ENCODE measurements at places on chromosomes 1 and 21.

DNA sequence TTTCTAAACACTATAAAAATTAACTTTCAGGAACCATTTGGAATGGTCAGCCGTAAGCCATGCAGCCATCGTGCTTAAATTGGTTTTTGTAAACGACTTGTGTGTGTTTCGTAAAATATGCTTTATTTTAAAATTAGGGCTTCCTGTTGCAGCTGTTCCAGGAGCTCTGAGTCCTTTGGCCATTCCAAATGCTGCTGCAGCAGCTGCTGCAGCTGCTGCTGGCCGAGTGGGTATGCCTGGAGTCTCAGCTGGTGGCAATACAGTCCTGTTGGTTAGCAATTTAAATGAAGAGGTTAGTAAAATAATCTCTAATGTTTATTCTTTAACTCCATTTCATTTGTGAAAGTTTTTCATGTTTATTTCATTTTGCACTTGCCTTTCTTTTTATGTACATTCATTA is 83.1 kb downstream of the PTBP2 start:
- ATAC-seq, result no peak

DNA sequence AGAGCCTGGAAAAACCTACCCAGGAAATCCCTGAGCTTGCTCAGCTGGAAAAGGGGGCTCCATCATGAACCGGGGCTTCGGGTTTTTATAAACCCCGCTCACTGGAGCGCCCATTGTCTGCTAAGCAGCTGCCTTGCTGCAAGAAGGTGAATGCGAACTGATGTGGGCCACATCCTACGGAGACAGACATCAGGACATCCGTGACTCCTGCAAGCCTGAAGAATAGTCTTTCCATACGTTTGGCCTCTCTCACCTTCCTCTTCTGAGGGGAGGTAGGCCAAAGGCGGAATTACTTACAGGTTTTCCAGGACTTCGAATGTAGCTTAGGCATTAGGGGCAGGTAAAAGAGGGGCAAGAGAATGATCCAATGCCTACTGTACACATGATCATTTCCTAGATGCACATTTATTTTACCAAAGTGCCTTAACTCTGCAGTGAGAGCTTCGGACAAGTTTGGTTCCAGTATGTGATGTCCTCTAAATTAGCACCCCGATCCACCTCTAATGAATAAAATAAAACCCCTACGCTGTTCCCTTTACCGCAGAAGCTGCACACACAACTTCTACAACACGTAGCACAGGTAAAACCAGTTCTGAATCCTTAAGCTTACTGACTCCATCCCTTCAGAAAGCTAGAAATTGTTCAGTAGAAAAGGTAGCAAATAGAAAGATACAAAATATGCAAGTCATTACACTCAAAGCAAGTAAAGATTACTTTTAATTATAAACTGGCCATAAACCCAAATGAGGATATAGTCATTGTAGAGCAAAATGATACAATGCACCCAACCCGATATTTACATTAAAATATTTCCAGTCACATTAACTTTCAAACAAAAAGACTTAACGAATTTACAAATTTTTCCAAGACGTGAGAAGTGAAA is 866 bp upstream of the SORT1 start:
- no peak for ATAC-seq

DNA sequence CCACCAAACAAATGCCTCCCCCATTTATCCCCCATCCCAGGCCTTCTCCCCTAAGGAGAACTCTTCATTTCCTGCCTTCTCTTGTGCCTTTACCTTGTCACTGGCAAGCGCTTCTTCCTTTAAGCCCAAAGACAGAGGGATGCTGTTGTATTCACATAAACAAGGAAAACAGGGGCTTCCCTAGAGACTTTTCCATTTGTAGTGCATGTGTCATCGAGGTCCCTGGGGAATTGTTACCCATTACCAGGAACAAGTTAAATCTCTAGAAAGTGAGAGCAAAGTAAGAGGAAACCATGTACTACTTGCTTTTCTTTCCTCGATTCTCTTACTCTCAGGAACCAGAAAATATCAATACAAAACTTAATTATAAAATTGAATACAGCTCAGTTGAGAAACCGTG is 114.4 kb upstream of the DPT start:
- ATAC-seq, result no peak

- ATAC-seq, result no peak
Measured at GRCh38 chr1:48082271-48082962, 85.2 kb upstream of the TRABD2B start.

- ATAC-seq, result no peak
Measured at GRCh38 chr1:211603191-211603701, 24.3 kb upstream of the SLC30A1 start.

GRCh38 chr1:208536212-208536611 is 292.0 kb upstream of the PLXNA2 start:
- no peak for ATAC-seq

DNA sequence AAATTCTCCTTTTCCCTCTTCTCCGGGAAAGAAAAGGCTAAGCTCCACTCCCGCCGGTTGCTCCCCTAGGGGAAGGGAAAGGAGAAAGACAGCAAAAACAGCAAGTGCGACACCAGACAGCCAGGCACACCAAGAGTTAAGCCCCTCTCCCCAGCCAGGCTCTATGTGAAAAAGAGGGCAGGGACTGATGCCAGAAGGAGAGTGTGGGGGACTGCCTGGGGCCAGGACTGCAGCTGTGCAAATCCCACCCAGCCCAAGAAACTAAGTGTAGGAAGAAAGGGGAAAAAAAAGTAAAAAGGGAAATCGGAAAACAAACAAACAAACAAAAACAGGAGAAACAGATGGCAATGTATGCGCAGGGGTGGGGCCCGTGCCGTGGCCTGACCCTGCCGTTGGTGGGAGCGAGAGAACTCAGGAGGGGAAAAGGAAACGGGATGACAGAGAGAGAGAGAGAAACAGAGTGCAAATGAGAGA is 27.7 kb upstream of the FMO1 start:
- ATAC-seq, result no peak

GRCh38 chr1:199287647-199288046 is 648.8 kb downstream of the PTPRC start:
- ATAC-seq, result no peak

DNA sequence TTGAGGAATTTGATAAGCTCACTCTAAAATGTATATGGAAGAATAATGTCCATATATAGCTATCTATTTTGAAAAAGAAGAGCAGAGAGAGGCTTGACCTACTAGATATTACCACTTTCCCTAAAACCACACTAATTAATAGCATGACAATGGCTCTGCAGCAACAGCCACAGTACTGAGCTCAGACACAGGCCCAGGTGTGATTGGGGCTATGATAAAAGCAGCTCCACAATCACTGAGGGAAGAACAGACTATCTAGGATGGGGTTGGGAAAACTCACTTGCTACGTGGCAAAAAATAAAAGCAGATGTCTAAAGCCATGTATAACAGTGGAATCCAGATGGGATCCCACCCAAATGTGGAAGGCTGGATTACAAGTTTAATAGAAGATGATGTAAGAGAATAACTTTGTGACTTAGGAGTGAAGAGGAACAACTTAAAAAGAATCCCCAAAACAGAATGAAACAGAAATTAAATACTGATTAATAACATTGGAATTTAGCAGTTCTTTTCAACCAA is 80.8 kb upstream of the RAB4A start:
- ATAC-seq, result no peak

DNA sequence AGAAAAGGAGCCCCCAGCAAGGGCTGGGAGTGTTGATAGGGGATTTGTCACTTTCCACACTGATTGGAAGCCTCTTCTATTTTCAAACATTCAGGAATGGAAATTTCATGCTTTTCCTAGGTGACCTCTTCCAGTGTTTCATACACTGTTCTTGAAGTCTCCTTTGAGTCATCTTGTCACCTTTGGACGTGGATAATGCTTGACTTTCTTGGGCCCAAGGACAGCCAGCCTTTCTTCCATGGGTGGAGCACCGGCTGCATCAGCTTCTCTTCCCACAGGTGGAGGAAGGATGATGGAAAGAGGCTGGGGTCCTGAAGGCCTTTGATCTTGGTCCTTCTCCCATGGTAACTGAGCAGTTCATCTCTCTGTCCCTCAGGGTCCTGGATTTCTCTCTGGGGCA is 11.9 kb upstream of the PIGR start:
- no peak for ATAC-seq

DNA sequence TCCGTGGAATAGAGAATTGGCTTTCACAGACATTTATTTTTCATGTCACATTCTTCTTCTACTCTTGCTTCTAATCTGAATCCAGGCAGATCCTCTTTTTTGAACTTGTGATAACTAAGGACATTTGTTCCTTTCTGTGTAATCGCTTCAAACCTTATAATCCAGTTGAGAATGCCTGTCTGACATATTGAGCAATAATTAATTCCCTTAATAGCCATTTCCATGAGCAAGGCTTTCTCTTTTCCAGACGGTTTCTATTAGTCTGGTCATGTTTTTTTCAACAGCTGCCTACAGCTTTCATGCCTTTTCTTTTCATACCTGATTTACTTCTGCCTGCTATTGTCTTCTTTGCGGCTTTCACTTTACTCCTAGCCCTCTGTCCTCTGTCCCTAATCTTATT is 163.4 kb downstream of the CYYR1 start:
- ATAC-seq, result no peak

DNA sequence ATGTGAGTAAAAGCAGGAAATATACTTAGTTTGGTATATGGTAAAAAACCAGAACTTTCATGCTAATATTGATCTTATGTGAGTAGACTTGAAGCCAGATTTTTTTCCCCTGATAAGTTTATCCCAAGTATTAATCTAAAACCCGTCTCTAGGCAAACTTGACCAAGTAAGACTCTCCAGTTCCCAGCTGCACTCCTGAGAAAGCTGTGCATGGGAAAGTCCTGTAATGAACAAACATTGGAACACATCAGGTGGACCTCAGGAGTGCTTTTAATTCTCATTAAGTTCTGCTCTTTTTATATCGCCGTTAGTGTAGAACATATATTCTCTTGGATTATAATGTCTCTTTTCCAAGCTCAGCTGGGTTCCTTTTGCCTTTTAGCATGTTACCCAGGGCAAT is 105.0 kb downstream of the CD247 start:
- ATAC-seq, result no peak

DNA sequence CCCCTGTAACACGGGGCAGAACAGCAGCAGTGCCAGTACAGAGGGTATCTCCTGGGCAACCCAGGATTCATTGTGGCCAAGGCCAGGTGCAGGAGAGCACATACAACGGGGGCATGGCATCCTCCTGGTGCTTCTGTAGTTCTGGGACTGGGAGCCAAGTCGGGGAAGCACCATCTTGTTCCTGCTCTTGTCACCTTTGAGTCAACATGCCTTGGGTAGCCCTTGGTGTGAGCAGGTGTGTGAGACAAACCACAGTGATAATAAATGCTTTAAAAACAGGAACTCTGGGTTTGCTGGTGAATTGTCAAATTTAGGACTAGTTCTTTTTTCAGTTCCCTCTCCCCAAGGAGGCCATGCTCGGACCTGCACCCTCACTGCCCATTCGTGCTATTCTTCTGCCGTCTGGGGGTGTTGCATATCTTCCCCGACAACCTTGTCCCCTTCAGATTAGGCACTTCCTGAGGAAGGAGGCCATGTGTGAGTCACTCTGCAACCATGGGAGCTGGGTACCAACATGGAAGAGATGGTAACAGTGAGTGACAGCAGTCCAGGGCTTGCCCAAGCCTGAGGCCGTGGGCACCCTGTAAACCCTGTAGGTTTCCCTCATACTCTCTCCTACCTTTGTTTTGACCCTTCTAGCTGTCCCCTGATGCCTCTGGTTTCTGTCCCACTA is 150.2 kb downstream of the GRIK3 start:
- ATAC-seq, result no peak

DNA sequence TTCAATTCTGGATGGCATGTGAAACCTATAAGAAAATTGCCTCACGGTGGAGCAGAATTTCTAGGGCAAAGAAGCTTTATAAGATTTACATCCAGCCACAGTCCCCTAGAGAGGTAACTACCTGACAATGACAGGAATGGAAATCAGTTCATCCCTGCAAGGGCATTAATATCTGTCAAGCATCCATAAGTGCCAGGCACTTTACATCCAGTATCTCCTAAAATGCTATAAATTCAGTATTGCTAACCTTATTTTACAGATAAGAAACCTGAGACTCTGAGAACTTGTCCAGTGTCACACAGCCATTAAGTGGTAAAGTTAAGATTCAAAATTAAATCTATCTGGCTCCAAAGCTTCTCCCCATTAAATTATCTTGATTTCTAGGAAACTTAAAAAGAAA is 22.3 kb downstream of the RGS13 start:
- ATAC-seq, result no peak

DNA sequence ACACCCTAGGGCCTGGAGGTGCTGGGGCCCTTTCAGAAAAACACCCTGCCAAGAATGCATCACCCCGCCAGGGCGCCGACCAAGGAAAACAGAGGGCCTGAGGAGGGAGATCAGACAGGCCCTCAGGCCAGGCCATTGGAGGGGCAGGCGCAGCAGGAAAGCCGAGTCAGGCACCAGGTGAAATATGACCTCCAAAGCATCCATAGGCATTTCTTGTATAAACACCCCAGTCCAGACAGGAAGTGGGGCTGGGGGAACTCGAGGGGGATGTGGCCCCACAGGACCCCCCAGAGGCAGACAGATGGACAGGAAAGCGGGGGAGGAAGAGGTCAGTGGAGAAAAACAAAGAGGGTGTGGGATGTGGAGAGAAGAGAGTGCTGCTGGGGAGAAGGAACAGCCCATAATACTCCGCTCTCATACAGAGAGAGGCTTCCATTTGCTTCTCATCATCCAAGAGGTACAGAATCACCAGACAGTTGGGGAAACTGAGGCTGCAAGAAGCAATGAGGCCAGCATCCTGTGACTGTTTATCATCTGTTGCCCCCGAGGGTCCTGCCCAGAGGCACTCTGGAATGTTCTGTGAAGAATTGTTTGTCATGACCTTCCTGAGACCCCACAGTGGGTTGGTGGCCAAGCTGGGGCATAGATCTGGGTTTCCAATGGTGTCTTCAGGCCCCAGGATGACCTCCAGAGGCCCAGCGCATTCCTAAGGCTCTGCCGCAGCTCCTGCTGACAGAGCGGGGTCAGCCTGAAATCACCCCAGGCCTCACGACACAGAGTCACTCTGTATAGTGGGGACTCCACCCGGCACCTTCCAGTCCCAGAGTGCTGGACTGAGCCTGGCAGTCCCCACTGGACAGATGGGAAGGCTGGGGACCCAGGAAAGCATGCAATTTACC is 18.0 kb downstream of the TRIM62 start:
- ATAC-seq, result no peak

DNA sequence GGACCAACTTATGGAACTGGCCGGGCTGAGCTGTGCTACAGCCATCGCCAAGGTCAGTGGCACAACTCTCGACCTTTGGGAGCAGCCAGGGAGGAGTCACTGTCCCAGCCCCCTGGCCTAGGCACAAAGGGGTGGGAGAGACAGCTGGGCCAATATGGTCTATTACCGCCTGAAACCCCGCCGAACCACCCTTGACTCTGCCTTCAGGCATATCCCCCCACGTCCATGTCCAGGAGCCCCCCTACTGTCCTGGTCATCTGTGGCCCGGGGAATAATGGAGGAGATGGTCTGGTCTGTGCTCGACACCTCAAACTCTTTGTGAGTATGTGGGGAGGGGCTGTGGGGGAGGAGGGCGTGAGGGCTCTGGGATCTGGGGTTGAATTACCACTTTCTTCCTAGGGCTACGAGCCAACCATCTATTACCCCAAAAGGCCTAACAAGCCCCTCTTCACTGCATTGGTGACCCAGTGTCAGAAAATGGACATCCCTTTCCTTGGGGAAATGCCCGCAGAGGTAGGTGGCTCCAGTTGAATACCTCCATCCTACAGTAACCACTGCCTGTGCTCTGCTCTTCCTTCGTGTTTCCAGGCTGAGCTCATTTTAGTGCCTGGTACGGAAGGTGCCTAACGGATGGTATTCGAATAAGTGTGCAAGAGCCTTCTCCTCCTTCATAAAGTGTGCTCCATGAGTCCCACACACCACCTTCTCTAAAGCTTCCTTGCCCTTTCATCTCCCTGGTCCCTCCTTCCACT is 758 bp downstream of the NAXE start:
- ATAC-seq, result no peak

Measured in activated CD4-positive, CD25-positive, alpha-beta regulatory T cell treated with anti-CD3 and anti-CD28 coated beads, Interleukin-2, amount 50 U/mL, for 24 hours (primary cell).